ENCODE measurements at places on chromosomes 13 and 19. TPM values are rescaled to one million over a fixed set of nuclear protein-coding genes. Genes with fewer than 3 reads are reported as not detected.

CYP2F1 gene
- 0.07 TPM for polyA plus RNA-seq

OR7A5 gene
- 0.16 TPM for polyA plus RNA-seq

ZNF614 gene
- polyA plus RNA-seq: 5.7 TPM

TEKTIP1 gene
- 4.9 TPM for polyA plus RNA-seq

OR4F17 gene
- not detected for polyA plus RNA-seq

LPAR2 gene
- 53.8 TPM for polyA plus RNA-seq

RFPL4A gene
- polyA plus RNA-seq: 0.23 TPM
